ENCODE measurements at places on chromosomes 12 and 14.

- DNase-seq: no peak
Observed at GRCh38 chr14:71595441-71595840, 336.8 kb upstream of the RGS6 start.

- peak; percentile 40 for DNase-seq
Observed at GRCh38 chr12:89707703-89708564, 704 bp downstream of the ATP2B1 start.

DNA sequence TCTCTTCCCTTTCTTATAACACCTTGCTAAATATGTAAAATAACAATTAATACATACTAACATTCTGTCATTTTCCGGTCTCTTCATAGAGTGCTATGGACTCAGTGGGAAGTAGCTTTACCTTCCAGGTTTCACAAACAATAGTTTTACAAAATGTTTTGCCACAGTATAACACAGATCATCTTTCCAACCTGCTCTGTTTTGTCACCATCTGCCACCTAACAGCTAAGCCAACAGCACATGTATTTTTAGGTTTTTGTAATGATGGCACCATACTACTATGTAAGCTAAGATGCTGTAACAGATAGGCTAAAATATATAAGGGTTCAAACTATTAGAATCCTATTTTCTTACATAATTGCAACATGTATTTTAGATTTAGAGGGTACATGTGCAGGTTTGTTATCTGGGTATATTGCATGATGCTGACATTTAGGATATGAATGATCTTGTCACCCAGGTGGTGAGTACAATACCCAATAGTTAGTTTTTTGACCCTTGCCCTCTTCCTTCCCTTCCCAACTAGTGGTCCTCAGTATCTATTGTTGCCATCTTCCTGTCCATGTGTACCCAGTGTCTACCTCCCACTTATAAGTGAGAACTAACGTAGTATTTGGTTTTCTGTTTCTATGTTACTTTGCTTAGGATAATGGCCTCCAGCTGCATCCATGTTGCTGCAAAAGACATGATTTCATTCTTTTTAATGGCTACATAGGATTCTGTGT, 8.7 kb downstream of the RHOJ start:
- DNase-seq: no peak

GRCh38 chr14:101719708-101720107, 41.8 kb upstream of the PPP2R5C start:
- no peak for DNase-seq

DNA sequence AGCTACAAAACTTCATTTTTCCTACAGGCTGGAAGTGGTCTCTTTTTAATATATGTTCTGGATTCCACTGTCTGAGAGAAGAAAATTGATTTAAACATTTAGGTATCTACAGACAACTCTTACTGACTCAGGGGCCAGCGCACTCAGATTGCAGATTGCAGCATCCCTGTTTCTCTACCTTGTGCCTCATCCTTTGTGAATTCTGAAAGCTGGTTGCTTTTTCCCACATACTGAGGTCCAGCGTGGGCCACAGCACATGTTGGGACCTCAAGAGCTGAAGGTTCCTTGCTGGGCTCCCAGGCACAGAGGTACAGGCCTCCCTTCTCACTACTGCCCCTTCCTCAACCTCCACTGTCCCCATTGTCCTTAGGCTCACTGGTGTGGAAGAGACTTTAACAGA, 101.7 kb upstream of the CCDC175 start:
- DNase-seq: no peak

- DNase-seq: no peak
Observed at GRCh38 chr12:57152639-57153038, 5.2 kb upstream of the LRP1-AS start.

DNA sequence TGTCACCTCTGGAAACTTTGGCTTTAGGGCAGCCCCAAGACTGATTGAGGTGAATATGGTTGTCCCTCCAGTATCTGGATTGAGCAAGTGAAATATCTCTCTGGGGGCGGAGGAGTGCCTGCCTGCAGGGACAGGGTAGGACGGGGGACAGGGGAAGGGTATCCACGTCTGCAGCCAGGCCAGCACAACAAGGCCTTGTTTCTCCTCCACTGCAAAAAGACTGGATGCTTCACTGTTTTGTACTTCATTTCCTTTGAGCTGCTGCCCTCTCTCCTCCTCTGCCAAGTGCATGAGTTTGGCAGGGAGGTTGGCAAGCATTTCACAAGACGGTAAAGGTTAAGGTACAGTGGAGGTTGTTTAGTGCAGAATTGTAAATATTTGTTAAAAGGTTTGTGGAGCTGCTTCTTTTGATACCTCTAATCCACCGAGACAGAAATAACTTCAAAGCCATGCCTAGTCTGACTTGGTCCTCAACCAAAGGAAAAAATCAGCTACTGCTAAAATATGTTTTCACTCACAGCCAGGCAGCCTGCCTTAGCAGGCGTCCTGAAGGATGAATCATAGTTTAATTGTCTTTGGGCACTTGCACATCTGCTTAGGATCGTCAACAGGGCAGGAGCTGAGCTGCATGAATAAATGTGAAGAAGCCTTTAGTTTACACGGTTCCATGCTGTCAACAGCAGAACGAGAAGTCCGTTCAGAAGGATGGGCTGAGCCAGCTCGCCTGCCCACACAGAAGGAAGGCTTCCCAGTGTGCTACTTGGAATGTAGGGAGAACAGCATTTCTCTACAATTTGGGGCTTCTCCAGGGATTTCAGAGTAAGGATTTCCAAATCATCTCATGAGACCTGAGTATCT, 269.7 kb downstream of the TTC6 start:
- no peak for DNase-seq

DNA sequence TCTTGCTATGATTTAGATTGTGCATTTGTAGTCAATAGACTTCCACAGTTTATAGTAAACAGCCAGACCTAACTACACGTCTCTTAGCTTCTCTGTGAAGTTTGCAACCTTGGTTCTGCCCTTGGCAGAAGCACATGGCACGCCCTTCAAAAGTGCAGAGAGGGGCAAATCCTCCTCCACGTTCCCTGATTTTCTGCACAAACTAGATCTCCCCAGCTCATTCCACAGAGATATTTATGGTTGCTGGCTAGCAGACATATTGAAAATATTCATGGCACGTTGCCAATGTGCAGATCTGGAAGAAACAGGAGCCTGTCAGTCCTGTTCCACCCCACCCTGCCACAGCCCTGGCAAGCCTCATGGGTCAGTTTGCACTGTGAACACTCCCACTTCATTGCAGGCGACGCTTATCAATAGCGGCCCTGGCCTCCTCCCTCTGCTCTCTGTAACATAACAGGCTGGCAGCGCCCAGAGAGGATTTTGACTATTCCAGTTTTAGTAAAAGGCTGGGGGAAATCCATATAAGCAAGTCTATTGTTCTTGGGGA, 6.5 kb upstream of the LGALS3 start:
- no peak for DNase-seq

DNA sequence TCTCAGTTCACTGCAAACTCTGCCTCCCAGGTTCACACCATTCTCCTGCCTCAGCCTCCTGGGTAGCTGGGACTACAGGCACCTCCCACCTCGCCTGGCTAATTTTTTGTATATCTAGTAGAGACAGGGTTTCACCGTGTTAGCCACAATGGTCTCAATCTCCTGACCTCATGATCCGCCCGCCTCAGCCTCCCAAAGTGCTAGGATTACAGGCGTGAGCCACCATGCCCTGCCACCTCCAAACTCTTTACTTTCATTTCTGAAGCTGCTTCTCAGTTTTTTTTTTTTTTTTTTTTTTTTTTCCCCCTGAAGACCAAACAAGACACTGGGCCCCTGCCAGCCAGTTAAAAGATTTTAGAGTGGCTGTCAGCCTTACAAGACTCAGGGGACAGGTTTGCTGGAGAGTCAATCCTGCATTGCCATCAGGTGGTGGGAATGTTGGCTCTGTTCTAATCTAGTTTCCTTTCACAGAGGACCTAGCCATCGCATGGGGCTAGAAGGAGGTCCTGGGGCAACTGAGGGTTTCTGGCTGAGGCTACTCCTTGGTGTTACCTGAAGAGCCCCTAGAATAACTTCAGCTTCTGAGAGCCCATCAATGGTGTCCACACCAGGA, 37.4 kb upstream of the HIGD1C start:
- no peak for DNase-seq

- peak; percentile 62 for DNase-seq
Observed at GRCh38 chr12:130031571-130032189, 127.9 kb upstream of the TMEM132D start.

- DNase-seq: no peak
Observed at GRCh38 chr12:10453156-10453555, at the start of gene KLRC1. KLRC1 (minus strand) TSS chr12:10453377; CDS start chr12:10451156, 2,221 bp downstream.

- DNase-seq: no peak
Observed at GRCh38 chr12:120814903-120815429, 89.2 kb downstream of the SPPL3 start.

DNA sequence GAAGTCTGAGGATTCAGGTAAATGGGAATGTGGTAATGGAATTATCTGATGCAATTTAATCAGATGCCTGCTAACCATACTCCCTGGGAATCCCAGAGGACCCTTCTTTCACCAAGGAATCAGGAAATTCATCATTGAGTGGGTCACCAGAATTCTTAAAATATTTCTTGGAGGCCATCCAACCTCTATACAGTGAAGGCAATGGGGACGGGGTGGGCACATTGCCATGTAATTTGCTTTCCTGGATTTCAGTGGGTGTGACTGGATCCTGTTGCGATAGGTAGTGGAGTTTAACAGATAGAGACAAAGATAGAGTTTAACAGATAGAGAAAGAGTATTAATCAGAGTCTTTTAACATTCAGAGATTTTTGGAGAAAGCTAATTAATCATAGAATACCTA, 394.4 kb downstream of the DAD1 start:
- DNase-seq: no peak

DNA sequence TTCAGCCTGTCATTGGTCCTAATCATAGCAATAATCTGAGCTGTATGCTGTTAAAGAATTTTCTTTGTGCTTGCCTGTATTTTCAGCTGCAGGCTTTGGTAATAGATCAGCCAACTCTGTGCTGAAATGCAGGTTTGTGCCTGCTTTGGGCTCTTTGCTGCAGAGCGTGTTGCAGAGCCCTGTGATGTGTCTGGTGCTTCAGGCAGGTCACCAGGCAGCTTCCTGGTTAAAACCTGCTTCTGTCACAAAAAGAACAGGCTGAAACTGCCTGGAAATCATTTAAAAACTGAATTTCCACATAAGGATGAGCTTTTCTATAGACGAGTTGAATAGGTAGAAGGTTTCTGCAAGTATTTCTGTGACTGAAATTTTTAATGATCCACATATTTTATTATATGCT, 3.1 kb downstream of the DIP2B start:
- peak; percentile 28 for DNase-seq

GRCh38 chr14:105989566-105990302, 463.4 kb downstream of the TMEM121 start:
- DNase-seq: no peak

DNA sequence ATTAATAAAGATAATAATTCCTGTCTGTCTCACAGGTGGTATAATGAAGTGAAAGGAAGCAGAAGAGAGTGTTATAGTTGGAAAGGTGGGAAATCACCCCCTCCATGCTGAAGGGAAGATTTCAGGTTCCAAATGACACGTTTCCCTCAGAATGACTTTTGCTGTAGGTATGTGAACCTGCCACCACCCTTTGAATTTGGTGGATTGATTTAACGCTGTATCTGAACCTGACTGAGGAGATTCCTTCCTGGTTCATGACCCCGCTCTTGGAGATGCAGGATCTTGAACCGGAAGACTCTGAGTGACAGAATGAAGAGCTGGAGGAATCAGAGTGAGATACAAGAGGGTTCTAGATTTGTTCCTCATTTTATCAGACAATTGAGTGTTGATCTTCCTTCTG, 20.3 kb upstream of the EMP1 start:
- DNase-seq: no peak

DNA sequence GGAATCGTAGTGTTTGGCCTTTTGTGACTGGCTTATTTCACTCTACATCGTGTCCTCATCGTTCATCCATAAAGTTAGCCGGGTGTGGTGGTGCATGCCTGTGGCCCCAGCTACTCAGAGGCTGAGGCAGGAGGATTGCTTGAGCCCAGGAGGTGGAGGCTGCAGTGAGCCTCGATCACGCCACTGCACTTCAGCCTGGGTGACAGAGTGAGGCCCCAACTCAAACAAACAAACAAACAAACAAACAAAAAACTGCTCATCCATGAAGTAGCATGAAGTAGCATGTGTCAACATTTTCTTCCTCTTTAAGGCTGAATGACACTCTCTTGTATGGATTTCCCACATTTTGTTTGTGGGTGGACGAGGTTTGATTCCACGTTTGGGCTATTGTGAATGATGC, 44.0 kb upstream of the MEG3 start:
- no peak for DNase-seq

- DNase-seq: no peak
Observed at GRCh38 chr14:74934476-74935359, 11.7 kb upstream of the RPS6KL1 start.

DNA sequence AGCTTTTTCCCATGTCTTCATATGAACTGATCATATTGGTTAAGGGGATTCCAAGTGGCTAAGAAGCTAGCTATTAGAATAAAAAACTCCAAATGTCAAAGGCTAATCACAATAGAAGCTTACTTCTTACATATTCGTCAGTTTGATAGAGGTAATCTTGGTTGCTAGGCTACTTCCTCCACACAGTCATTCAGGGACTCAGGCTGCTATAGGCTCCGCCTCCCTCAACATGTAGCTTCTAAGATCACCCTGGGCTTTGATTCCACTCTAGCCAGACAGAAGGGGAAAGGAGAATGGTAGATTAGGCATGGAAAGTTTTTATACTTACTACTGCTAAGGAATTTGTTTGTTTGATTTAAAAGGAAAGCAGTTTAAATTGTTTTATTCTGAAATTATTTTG, 207.9 kb downstream of the EFCAB11 start:
- DNase-seq: no peak

GRCh38 chr14:66174453-66174891, 311.7 kb upstream of the CCDC196 start:
- no peak for DNase-seq

GRCh38 chr12:38878986-38879385, 26.4 kb downstream of the CPNE8 start:
- no peak for DNase-seq

DNA sequence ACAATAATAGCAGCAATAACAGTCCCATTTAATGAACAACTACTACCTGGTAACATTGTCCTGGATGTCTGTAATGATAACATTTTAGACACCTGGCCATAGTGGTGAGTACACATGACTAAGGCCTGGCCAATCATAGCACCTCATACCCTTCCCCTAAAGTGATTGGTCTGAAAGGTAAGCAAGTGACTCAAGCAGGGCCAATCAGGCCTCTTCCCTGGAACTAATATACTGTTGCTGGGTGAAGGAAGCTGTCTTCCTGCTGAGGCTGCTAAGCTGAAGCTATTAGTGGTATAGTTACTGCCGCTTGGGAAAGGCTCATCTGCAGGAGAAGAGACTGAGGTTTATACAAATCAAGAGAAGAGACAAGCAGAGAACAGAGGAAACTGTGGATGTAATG, 18.7 kb upstream of the NOS1 start:
- no peak for DNase-seq

GRCh38 chr12:98646294-98647090, 1.4 kb downstream of the APAF1 start:
- DNase-seq: no peak
